Small intestine (tissue), 16 donors: ENCODE measurements at places on chromosomes 16 and 17. TPM values are rescaled to one million over a fixed set of nuclear protein-coding genes. Genes with fewer than 3 reads are reported as not detected.

ACLY gene
- polyA plus RNA-seq = 55.6 TPM

C16orf46 gene
- polyA plus RNA-seq = 0.74 TPM

PRRT2 gene
- polyA plus RNA-seq = 0.27 TPM

YWHAE gene
- polyA plus RNA-seq = 253 TPM

ALDH3A2 gene
- polyA plus RNA-seq = 79.1 TPM

MLYCD gene
- polyA plus RNA-seq = 2.2 TPM

COQ7 gene
- 16.5 TPM for polyA plus RNA-seq

BRCA1 gene
- polyA plus RNA-seq = 1.4 TPM

TP53TG3F gene
- not detected for polyA plus RNA-seq

DNA sequence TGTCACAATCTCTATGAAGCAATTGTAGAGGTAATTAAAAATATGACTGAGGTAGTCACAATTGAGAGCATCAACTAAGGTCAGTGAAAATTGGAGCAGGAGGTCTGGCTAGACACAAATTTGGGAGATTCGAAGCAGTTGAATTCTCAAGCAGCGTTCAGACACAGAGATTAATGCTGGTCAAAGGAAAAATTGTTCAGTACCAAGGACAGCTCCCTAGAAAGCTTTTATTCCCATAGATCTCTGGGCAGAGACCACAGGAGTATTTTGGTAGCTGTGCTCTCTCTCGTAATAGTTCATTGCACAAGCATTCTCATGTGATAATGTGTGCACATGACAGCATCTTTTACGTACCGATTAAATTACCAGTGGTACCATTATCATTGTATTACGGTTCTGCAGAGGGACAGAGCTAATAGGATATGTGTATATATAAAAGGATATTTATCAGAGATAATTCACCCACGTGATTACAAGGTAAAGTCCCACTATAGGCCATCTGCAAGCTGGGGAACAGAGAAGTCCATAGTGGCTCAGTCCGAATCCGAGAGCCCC lies 387.5 kb upstream of the HSBP1 start:
- no peaks in the 10 kb centered on the region for H3K36me3 ChIP-seq
- no peak overlapping the region for H3K27ac ChIP-seq
- no peaks in the 10 kb centered on the region for H3K27me3 ChIP-seq
- no peak for DNase-seq
- no peak overlapping the region for H3K4me3 ChIP-seq
- no peaks in the 10 kb centered on the region for H3K4me1 ChIP-seq

DNA sequence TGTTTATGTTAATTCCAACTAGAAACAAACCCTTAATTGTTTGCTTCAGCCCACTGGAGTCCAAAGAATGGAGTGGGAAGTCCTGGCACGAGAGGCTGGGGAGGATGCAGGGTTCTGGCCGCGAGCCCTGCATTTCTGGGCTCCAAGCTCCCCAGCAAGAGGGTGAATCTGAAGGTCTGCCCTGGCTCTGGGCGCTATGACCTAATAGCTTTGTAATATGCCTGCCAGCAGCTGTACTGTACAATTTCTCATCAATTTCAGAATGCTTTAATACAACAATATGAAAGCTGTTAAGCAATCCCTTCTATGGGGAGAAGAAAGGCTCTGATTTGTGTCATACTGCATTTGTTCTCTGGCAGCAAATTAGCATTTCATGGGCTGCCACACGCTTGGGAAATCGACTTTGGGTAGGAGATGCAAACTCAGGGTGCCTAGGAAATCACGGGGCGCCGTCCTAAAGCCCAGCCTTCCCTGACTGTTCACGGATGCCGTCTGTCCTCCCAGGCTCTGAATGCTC lies 43.8 kb downstream of the NDEL1 start:
- H3K27ac ChIP-seq = no peak overlapping the region
- H3K27me3 ChIP-seq = no peaks in the 10 kb centered on the region
- peaks cover 8% of the 10 kb centered on the region for H3K36me3 ChIP-seq
- H3K4me3 ChIP-seq = no peak overlapping the region
- peaks cover 12% of the 10 kb centered on the region for H3K4me1 ChIP-seq

- H3K27me3 ChIP-seq = no peaks in the 10 kb centered on the region
- no peak overlapping the region for H3K27ac ChIP-seq
- H3K4me1 ChIP-seq = no peaks in the 10 kb centered on the region
- no peak for DNase-seq
- no peak overlapping the region for H3K4me3 ChIP-seq
Measured at GRCh38 chr17:32688221-32688620, 188.7 kb downstream of the MYO1D start.

DNA sequence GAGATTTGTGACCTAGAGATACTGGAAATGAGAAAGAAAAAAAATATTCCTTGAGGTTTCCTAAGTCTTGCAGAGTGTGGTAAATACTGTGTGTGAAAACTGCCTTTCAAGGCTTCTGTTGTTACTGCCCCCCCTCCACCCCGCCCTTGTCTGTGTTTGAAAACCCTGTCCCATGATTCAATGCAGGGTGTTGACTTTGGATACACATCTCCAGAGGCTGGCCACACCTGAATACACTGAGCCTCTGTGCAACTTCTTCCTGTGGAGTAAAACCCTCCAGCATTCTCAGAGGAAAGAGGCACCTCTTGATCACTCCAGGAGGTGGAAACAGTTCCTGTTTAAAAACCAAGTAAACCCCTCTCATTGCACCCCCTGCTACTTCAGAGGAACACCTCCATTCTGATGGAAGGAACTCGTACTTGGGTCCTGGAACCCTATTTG lies 123.0 kb upstream of the CACNG5 start:
- DNase-seq = peak; percentile 61
- no peaks in the 10 kb centered on the region for H3K36me3 ChIP-seq
- H3K4me3 ChIP-seq = no peak overlapping the region
- H3K27me3 ChIP-seq = no peaks in the 10 kb centered on the region
- peak overlapping the region; percentile 73 for H3K27ac ChIP-seq
- peaks cover 13% of the 10 kb centered on the region for H3K4me1 ChIP-seq

DNA sequence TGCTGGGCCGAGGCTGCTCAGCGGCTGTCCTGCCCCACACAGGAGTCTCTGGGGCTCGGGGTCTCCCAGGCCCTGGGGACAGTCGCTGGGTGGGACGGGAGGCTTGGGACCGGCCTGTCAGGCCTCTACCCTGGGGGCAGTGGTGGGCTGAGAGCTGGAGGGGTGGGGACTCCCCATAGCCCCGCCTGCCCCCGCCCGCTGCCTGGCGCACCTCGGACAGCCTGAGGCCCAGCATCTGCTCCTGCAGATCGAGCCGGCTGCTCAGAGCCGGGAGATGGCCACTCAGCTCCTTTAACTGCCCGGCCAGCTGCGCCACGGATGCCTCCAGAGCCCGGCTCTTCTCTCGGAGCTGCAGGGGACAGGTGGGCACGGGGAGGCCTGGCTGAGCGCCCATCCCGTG lies 6.7 kb downstream of the PERCC1 start:
- DNase-seq = no peak
- no peak overlapping the region for H3K27ac ChIP-seq
- no peaks in the 10 kb centered on the region for H3K4me1 ChIP-seq
- no peak overlapping the region for H3K4me3 ChIP-seq
- H3K27me3 ChIP-seq = no peaks in the 10 kb centered on the region

GRCh38 chr17:63066158-63066813 lies 100.3 kb downstream of the TANC2 start:
- no peak overlapping the region for H3K4me3 ChIP-seq
- no peak for DNase-seq
- H3K4me1 ChIP-seq = no peaks in the 10 kb centered on the region
- no peaks in the 10 kb centered on the region for H3K27me3 ChIP-seq

GRCh38 chr16:50425044-50425443 lies 56.3 kb upstream of the BRD7 start:
- H3K27ac ChIP-seq = no peak overlapping the region
- no peaks in the 10 kb centered on the region for H3K27me3 ChIP-seq
- no peak for DNase-seq
- H3K36me3 ChIP-seq = no peaks in the 10 kb centered on the region
- H3K4me1 ChIP-seq = no peaks in the 10 kb centered on the region
- no peak overlapping the region for H3K4me3 ChIP-seq

DNA sequence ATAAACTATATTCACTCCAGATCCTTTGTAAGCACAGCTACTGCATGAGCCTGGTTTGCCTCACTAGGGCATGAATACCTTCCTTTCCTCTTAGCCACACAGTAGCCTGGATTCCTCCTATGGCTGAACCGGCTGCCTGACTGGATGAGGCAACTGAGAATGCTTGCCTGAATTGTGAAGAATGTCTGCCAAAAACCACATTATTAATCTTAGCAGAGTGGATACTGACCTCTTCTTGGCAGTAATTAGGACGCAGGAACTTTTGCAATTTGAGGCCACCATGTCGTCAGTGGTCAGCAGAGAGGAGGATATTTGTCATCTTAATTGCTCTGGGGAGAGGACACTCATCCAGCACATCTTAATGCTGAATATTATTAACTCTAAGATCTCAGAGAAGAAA lies 651.8 kb upstream of the GOT2 start:
- no peak overlapping the region for H3K27ac ChIP-seq
- no peak overlapping the region for H3K4me3 ChIP-seq
- no peak for DNase-seq
- H3K36me3 ChIP-seq = no peaks in the 10 kb centered on the region
- H3K4me1 ChIP-seq = no peaks in the 10 kb centered on the region
- H3K27me3 ChIP-seq = no peaks in the 10 kb centered on the region

GRCh38 chr17:28901866-28902818 lies 737 bp downstream of the DHRS13 start:
- DNase-seq = peak; percentile 17
- H3K36me3 ChIP-seq = peaks cover 3% of the 10 kb centered on the region
- H3K27me3 ChIP-seq = no peaks in the 10 kb centered on the region
- H3K4me3 ChIP-seq = peak overlapping the region; percentile 62

- H3K27me3 ChIP-seq = no peaks in the 10 kb centered on the region
- no peak for DNase-seq
- H3K4me1 ChIP-seq = peaks cover 10% of the 10 kb centered on the region
- peaks cover 3% of the 10 kb centered on the region for H3K36me3 ChIP-seq
- no peak overlapping the region for H3K4me3 ChIP-seq
- H3K27ac ChIP-seq = no peak overlapping the region
Measured at GRCh38 chr17:42560246-42560645, 1.7 kb upstream of the COASY start.

DNA sequence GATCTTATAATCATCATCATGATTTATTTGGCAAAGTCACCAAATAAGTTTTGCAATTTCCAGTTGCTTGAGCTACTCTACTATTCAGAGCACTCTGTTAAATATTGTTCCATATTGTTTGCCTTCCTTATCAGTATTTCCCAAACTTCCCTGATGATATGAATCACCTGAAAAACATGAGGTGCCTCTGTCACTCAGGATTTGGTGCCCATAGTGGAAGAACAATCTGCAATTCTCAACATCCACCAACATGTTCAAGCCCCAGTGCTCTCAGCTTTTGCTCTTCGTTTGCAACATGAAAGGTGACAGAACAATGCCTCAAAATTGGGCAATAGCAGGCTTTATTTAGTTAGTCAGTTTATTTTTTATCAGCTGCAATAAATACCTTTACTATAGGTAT lies 28.6 kb upstream of the WSB1 start:
- H3K4me1 ChIP-seq = no peaks in the 10 kb centered on the region
- DNase-seq = no peak
- H3K4me3 ChIP-seq = no peak overlapping the region
- no peaks in the 10 kb centered on the region for H3K36me3 ChIP-seq
- H3K27ac ChIP-seq = no peak overlapping the region
- peaks cover 2% of the 10 kb centered on the region for H3K27me3 ChIP-seq

GRCh38 chr17:55768936-55769624 lies 18.2 kb downstream of the PCTP start:
- H3K27ac ChIP-seq = peak overlapping the region; percentile 13
- H3K4me1 ChIP-seq = no peaks in the 10 kb centered on the region
- H3K4me3 ChIP-seq = no peak overlapping the region
- H3K27me3 ChIP-seq = no peaks in the 10 kb centered on the region
- peaks cover 2% of the 10 kb centered on the region for H3K36me3 ChIP-seq
- DNase-seq = no peak

DNA sequence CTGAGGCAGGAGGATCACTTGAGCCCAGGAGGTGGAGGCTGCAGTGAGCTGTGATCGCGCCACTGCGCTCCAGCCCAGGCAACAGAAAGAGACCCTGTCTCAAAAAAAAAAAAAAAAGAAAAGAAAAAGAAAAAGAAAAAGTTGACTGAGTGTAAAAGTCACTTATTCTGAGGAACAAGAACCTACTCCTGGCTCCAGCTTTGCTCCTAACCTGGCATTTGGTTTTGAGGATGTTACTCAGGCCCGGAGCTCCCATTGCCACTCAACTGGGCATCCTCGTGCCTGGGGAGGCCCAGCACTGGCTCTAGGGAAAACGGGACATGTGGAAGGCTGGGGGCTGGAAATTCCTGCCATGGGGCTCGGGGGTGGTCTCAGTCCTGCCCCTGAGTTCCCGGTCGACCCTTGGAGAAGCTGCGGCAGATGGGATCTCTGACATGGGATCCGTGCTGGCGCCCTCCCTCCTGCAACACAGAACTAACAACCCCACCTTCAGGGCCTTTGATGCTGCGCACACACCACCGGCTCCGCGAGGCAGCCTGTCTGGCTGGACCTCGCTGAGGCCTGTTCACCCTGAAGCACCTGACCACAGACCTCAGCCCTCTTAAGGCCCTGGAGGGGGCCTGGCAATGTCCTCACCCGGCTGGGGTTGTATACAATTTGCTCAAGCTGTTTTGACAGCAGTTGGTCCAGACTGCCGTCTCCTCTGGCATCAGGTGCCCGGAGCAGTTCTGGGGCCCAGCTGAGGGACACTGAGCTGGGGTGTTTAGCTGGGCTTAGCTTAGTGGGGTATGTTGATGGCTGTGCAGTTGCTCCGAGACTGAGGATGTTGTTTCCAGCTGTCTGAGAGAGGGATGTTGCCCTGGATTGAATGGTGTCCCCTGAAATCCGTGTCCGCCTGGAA lies 12.3 kb downstream of the CD7 start:
- no peak for DNase-seq
- peak overlapping the region; percentile 28 for H3K27ac ChIP-seq
- H3K27me3 ChIP-seq = no peaks in the 10 kb centered on the region
- H3K36me3 ChIP-seq = no peaks in the 10 kb centered on the region
- H3K4me3 ChIP-seq = no peak overlapping the region
